Left lung (tissue), 14 donors: ENCODE measurements at places on chromosomes 16 and 17. TPM values are rescaled to one million over a fixed set of nuclear protein-coding genes. Genes with fewer than 3 reads are reported as not detected.

DNA sequence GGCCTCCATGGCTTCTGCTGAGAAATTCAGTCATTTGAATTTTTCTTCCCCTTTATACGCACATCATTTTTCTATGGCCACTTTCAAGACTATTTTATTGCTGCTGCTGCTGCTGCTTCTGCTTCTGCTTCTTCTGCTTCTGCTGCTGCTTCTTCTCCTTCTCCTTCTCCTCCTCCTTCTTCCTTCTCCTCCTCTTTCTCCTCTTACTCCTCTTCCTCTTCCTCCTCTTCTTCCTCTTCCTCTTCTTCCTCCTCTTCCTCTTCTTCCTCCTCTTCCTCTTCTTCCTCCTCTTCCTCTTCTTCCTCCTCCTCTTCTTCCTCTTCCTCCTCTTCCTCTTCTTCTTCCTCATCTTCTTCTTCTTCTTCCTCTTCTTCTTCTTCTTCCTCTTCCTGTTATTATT is 22.4 kb downstream of the CPD start:
- DNase-seq: no peak

DNA sequence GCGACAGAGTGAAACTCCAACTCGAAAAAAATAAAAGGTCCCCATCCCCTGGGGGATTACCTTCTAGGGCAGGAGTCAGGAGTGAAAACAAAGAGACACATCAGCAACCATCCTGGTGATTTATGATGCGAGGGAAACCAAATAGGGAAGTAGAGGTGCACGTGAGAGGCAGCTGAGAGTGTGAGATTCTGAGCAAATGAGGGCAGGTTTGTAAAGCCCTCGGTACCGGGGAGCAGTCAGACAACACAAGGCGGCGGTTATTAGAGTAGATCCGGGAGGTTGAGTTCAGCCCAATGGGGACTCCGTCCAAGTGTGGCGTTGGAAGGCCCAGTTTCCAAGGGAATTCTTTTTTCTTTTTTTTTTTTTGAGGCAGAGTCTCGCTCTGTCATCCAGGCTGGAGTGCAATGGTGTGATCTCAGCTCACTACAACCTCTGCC is 7.4 kb upstream of the ARMC7 start:
- DNase-seq: no peak

- no peak for DNase-seq
Observed at GRCh38 chr16:12235110-12235509, 258.6 kb downstream of the SNX29 start.

DNA sequence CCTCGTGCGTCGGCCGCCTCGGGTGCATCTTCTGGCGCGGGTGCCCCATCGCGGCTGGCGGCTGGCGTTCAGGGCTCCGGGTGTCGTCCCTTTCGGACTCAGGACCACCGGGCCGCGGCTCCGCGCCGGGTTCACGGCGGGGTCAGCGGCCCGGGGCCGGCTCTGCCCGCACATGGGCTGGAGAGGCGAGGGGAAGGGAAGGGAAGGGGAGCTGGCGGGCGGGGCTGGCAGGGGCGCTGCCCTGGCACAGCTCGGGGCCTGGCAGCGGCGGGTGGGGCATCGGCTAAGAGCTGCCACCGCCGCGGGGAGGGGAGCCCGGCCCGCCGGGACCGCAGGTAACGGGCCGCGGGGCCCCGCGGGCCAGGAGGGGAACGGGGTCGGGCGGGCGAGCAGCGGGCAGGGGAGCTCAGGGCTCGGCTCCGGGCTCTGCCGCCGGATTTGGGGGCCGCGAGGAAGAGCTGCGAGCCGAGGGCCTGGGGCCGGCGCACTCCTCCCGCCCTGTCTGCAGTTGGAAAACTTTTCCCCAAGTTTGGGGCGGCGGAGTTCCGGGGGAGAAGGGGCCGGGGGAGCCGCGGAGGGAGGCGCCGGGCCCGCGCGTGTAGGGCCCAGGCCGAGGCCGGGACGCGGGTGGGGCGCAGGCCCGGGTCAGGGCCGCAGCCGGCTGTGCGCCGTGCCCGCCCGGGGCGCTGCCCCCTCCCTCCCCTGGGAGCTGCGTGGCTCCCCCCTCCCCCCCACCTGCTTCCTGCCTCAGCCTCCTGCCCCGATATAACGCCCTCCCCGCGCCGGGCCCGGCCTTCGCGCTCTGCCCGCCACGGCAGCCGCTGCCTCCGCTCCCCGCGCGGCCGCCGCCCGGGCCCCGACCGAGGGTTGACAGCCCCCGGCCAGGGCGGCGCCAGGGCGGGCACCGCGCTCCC is 646 bp downstream of the HIC1 start:
- DNase-seq: peak; percentile 56

The FA2H gene
- polyA plus RNA-seq: 3.3 TPM
